ENCODE measurements at places on chromosomes 5 and 9.

DNA sequence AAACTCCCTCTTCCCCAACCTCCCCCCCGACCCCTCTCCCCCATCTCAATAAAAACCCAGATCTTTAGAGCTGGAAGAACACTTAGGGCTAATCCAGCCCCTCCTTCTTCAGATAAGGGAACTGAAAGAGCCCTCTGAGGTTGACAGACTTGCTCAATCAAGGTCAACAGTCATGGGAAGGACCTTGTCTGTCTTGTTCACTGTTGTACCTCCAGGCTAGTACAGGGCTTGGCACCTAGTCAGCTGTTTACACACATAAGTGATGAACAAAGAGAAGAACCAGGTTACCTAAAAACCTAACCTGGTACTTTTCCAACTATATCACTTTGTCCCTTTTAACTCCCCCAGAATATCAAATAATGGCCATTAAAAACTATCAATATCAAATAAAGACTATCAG lies 2.4 kb downstream of the TTC39B start:
- no peak overlapping the region for H3K4me3 ChIP-seq
- H3K4me1 ChIP-seq: peaks cover 9% of the 10 kb centered on the region
- H3K27me3 ChIP-seq: no peaks in the 10 kb centered on the region
- H3K36me3 ChIP-seq: no peaks in the 10 kb centered on the region

GRCh38 chr5:137341831-137342230 lies 157.3 kb downstream of the SPOCK1 start:
- no peak overlapping the region for H3K27ac ChIP-seq
- DNase-seq: no peak
- no peaks in the 10 kb centered on the region for H3K36me3 ChIP-seq
- H3K4me1 ChIP-seq: no peaks in the 10 kb centered on the region
- H3K4me3 ChIP-seq: no peak overlapping the region

DNA sequence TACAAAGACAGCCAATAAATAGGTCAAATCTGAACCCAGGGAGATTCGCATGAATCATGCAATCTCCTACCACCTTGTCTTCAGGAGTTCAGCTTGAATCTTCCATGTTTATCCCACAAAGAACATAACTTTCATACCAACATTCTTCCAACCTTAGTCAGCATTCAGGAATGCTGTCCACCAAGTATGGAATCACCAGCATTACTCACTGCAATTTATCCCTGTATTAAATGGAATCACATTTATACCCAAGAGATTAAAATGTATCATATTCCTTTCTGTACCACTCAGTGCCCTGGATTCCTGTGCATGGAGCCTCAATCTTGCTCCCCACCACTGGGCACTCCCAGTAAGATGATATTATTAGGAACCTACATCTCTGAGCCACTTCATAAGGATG lies 162.6 kb downstream of the GLIS3 start:
- H3K27ac ChIP-seq: no peak overlapping the region
- no peaks in the 10 kb centered on the region for H3K36me3 ChIP-seq
- H3K27me3 ChIP-seq: no peaks in the 10 kb centered on the region
- no peak overlapping the region for H3K4me3 ChIP-seq

DNA sequence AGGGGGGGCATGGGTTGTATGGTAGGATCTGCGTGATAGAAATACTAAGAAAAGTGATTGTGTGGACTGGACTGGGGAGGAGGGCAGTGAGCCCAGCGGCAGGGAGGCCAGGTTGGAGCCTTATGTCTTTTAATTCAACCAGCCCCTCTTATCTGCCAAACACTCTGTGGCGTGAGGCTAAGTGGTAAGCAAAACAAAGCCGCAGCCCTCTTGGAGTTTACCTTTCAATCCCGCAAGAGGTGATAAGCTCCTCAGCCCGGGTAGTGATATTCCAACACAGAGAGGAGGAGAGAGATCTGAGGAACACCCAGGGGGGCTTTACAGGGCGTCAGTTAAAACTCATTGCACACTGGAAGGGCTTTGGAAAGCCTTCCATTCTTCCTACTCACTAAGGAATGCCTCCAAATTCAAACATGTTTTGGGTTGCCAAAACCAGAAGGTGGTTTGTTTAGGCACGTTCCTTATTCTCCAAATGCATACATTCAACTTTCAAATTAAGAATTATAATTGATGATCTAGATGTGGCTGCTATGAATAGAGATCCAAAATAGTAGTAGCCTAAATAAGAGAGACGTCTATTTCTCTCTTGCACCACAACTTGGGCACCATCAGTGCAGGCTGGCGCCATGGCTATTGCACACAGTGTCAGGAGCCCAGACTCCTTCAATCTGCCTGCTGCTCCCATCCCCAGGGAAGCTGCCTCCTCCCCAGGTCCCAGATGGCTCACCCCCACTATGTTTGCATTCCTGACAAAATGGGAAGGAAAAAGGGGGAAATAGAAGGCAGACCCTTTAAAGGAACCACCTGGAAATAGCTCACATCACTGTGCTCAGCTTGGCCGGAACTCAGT lies 75.1 kb upstream of the FSTL4 start:
- no peak overlapping the region for H3K27ac ChIP-seq
- H3K4me3 ChIP-seq: no peak overlapping the region
- no peaks in the 10 kb centered on the region for H3K27me3 ChIP-seq
- no peaks in the 10 kb centered on the region for H3K4me1 ChIP-seq

- no peak overlapping the region for H3K4me3 ChIP-seq
- H3K27me3 ChIP-seq: no peaks in the 10 kb centered on the region
- H3K4me1 ChIP-seq: no peaks in the 10 kb centered on the region
- DNase-seq: no peak
- no peak overlapping the region for H3K27ac ChIP-seq
Measured at GRCh38 chr9:2214707-2215106, 199.6 kb downstream of the SMARCA2 start.
